ENCODE measurements at places on chromosomes 2 and 18.
A peak's percentile ranks its signal among the peaks of the same experiment; 100 is the strongest.

GRCh38 chr2:50773211-50773932 is 258.6 kb downstream of the NRXN1 start:
- DNase-seq: no peak

GRCh38 chr2:71583876-71584275 is 130.5 kb downstream of the DYSF start:
- DNase-seq: no peak

GRCh38 chr2:10402062-10402585 is 46.0 kb downstream of the ODC1 start:
- no peak for DNase-seq

GRCh38 chr2:128269990-128270671 is 48.5 kb downstream of the HS6ST1 start:
- no peak for DNase-seq

- DNase-seq: no peak
Observed at GRCh38 chr2:120343433-120344105, 2.4 kb upstream of the INHBB start.

DNA sequence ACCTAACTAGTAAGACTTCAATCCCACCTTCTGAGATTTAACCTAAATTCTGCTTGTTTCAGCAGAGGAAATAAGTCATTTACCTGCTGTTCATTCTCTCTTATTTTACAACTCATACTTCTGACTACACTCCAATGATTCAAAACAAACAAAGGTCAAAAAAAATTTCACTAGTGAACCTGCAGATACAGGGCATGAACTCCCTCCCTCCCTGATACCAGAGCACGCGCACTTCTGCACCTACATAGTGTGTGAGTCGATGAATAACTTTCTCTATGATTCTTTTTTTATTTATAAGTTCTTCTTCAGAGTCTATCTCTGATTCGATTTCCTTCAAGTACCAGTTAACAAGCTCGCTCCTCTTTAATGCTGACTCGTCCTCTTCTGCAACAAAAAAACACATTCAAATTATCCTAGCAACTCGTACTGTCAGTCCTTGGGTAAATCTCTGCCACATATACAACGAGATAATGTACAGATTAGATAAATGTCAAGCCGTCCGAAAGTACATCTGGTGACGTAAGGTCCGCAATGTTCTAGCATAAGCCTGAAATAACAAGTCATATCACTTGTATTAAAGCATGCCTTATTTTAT is 7.4 kb upstream of the LCT start:
- DNase-seq: no peak

GRCh38 chr2:78908973-78909372 is 116.5 kb upstream of the REG3G start:
- no peak for DNase-seq

GRCh38 chr2:126933711-126934091 is 35.0 kb downstream of the TEX51 start:
- DNase-seq: no peak

GRCh38 chr18:75548353-75548905 is 120.9 kb upstream of the SMIM21 start:
- peak; percentile 95 for DNase-seq

- no peak for DNase-seq
Observed at GRCh38 chr2:239052798-239053665, 205.1 kb downstream of the TWIST2 start.

GRCh38 chr2:51424418-51424817 is 392.5 kb upstream of the NRXN1 start:
- DNase-seq: no peak

DNA sequence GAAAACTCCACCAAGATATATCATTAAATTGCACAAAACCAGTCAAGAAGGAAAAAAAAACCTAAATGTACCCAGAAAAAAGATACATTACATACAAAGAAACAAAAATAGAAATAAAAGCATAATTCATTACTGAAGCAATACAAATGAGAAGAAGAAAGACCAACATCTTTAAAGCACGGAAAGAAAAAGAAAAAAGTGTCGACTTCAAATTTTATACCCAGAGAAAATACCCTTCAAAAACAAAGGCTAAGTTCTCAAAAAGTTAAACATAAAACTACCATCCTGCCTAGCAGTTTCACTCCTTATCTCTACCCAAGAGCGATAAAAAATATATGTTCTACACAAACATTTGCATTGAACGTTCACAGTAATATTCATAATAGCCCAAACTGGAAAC is 82.0 kb downstream of the ATAD2B start:
- DNase-seq: no peak

DNA sequence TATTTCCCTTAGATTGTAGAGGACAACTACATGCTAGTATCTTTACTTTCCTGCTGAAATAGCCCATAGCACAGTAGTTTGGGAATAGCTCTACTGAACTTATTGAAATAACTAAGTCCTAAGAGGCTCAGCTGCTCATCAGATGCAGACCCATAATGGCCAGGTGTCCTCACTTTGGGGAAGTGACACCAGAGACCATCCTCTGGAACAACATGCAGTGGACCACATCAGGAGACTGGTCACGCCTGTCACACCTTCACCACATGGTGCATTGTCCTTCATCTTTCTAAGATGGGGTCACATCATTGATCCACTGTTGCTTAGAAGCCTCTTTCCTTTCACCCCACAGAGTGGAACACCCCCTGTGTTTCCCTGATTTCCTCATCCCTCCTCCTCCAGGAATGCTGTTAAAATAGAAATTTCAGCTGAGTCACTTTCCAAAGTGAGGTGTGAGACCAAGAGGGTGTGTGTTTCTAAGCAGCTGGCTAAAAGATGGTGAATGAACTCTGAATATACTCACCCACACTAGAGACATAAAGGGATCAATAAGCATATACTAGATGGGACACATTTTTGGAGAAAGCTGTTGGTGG is 215.2 kb upstream of the LRRTM1 start:
- no peak for DNase-seq

- no peak for DNase-seq
Observed at GRCh38 chr2:146982393-146982846, 862.4 kb upstream of the ACVR2A start.
